ENCODE measurements at places on chromosomes 1 and 21.

GRCh38 chr1:12031039-12031980 lies 12.0 kb downstream of the MIIP start:
- DNase-seq = peak; percentile 91

DNA sequence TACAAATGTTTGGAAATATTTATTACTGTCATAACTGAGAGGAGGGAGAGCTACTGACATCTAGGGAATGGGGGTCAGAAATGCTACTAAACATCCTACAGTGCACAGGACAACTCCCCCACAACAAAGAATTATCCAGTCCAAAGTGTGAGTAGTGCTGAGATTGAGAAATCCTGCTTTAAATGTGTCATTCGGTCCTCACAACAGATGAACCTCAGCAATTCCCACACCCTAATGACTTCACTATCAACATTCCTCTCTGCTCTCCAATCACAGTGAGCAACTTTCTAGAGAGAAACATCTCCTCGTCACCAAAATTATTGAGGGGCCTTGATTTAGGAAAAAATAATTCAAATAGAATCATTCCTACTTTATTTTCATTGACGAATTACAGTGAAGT lies 18.0 kb downstream of the OMA1 start:
- DNase-seq = no peak

- no peak for DNase-seq
Observed at GRCh38 chr1:147736883-147737282, 23.5 kb downstream of the GJA5 start.

DNA sequence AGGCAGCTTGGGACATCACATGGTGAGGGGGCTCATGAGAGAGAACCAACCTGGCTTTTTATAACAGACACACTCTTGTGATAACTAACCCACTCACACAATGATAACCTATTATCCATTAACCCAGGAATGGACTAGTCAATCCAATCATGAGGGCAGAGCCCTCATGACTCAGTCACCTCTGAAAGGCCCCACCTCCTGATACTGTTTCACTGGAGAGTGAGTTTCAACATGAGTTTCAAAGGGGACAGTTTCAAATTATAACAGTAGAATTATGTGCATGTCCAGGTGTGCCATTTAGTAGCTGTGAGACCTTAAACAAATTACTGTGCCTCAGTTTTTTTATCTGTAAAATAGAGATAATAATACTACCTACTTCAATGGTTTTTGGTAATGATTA lies 47.6 kb upstream of the PPP2R5A start:
- DNase-seq = no peak

GRCh38 chr1:36797761-36798160 lies 236.6 kb downstream of the GRIK3 start:
- peak; percentile 59 for DNase-seq

DNA sequence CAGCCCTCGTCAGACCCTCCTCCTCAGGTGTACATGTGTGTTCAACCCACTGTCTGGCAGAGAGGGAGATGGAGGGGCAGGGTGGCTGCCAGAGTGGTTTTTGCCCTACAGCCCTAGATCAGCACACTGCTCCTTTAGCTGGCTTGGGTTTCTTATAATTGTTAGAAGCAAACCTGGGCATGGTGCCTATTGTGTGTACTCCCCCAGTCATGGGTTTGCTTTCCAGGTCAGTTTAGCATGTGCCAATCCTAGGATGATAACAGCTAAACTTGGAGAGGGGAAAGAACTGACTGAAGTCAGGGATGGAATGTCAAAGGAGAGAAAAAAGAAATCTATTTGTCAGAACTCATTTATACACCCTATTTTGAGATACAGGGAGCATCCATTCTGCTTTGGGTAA lies 63.3 kb downstream of the UCK2 start:
- DNase-seq = no peak

DNA sequence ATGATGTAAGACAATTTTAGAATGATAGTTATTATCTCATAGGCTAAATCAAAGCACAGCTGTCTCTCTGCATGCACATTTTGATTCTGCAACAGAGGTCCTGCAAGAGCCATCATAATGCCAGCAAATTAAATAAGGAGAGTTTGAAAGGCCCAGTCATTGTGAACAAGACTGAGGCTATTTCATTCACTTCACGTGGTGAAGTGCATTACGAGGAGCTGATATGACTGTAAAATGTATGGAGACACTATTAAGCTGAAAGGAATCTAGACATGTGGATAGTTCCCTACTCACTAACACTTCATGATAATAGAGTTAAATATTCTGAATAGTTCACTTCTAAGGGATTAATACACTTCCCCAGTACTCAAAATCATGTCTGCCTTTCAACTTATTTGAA lies 299.0 kb downstream of the SMYD3 start:
- no peak for DNase-seq

- DNase-seq = peak; percentile 81
Observed at GRCh38 chr1:201655243-201655642, 116.3 kb downstream of the NAV1 start.

- peak; percentile 32 for DNase-seq
Observed at GRCh38 chr1:10979483-10979920, 33.0 kb upstream of the TARDBP start.

DNA sequence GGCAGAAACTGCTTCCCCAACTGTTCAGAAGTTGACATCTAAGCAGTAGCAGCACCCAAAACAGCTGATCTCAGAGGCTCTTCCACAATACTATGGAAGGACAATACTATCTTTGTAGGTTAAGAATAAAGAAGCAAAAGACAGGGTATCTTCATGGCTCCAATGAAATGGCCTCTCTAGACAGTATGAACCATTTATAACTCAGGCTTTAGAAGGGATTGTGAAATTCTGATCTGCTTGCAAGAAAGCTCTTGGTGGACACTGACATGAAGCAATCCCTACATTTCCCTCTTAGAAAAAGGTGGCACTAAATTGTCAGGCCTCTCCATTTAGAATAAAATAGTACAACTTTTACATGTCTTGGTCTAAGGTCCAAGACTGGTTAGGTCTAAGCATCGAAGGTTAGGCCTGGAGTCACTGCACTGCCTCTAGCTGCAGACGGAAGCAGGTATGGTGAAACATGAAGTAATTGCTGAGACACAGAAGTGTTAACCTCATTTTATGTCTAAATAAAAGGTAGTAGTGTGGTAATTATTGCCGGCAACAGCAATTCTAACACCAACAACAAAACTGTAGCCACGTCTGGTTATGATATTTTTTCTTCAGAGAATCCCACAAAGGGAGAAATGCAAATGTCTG lies 50.6 kb upstream of the HP1BP3 start:
- DNase-seq = no peak

GRCh38 chr1:181128592-181129497 lies 40.3 kb downstream of the IER5 start:
- DNase-seq = peak; percentile 87

DNA sequence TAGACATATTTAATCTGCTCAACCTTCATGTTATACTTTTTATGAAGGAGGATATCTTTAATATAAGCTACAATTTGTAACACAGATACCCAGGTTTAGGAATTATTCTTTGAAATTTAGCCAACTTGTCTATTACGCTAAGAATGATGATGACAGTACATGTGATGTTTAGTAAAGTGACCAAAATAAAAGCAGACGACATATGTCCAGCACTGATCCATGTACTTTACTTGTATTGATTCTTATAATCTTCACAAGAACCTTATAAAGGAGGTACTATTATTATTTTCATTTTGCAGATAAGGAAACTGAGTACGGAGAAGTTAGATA lies 37.2 kb upstream of the ATG4C start:
- DNase-seq = no peak

GRCh38 chr1:41863718-41864117 lies 55.0 kb downstream of the HIVEP3 start:
- no peak for DNase-seq

GRCh38 chr1:177945943-177946650 lies 23.8 kb downstream of the SEC16B start:
- peak; percentile 83 for DNase-seq

DNA sequence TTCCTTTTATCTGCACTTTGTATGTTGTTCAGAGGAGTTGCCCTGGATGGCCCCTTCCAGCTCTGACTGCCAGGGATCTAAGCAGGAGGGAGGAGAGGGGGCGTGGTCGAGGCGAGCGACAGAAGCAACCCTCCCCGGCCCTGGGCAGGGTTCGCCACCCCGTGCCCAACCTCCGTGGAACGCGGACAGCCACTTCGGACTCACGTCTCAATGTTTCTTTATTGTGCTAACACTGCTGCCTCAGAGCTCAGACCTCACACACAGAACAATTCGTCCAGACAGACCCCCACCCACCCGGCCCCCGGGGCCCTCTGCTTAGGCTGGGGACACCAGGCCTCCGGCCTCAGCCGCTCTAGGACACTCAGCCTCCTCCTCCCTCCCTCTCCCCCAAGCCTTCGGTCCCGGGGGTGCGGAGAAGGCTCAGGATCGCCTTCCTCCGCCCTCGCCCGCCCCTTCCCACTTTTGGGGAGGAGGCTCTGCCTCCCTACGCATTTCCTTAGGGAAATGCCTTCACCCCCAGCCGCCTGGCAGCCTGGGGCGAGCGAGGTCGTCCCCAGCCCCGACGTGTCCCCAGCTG lies 8.3 kb downstream of the VSIG8 start:
- DNase-seq = peak; percentile 88

- DNase-seq = no peak
Observed at GRCh38 chr1:3743421-3743820, 8.8 kb upstream of the CCDC27 start.
